ENCODE measurements at places on chromosomes 4 and X.

- DNase-seq: no peak
These were observed 59.6 kb downstream of the ANXA3 start for GRCh38 chr4:78611215-78611558.

GRCh38 chr4:3644849-3645627, 112.8 kb upstream of the LRPAP1 start:
- no peak for DNase-seq

- DNase-seq: no peak
These were observed 531.8 kb downstream of the GLUD2 start for GRCh38 chrX:121579016-121579760.

- DNase-seq: no peak
These were observed 81.1 kb downstream of the CT47B1 start for GRCh38 chrX:120794525-120794975.

DNA sequence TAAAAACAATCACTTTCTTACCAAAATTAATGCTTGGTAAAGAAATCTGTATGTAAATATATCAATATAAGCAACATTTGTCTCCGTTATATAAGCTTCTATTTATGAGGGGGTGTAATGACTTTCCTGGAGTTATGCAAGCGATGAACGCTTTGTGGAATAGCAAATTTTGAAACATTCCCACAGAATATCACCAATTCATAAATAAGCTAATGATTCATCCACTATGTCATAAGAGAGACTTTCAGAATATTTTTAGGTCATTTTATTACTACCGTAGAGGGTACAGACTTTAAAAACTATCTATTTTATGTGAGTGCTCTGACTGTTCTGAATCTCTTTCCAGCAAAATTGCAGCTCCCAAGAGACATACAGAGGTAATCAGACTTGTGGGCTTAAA, 179.5 kb upstream of the FTHL17 start:
- DNase-seq: no peak

- no peak for DNase-seq
These were observed 79.8 kb upstream of the ATP8A1 start for GRCh38 chr4:42736527-42737195.

- DNase-seq: no peak
These were observed 63.2 kb downstream of the ATXN3L start for GRCh38 chrX:13256603-13257002.

DNA sequence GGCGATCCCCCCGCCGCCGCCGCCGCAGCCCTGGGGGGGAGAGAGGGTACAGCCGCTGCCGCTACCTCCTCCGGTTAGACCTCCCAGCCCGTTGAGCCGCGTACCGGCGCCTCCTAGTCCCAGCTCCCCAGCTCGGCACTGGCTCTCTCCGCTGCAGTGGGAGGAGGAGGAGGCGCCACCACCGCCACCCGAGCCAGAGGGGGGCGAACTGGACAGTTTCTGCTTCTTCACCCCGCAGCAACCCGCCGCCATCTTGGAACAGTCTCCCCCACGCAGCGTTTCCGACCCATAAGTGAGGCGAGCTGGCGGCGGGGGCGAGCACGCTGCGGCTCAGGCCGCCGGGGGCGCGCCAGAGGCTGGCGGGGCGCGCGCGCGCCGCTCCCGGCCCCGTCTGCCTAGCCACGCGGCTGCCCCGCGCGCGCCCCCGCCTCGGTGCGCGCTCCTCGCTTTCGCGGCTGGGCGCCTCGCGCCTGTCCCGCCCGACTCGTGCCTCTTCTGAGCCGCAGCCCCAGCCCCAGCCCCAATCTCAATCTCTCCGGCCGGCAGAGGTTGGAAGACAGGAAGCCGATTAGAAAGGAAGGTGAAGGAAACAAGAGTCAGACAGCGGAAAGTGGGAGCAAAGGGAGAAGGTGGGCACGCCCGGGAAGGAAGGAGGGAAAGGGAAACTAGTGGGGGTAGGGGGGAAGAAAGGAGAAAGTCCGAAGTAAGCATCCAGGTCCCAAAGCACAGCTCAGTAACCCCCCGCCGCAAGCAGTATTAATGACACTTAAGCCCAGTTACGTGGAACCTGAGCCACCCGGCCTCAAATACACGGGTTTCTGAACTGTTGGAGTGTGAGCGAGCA, at the start of gene AMMECR1:
Gene AMMECR1, minus strand, starts transcription at position 266 of the 844 bp plus-strand sequence. Its CDS starts 14 bp downstream, at position 252.
- DNase-seq: peak; percentile 66

- DNase-seq: no peak
These were observed 66.2 kb upstream of the AFAP1 start for GRCh38 chr4:8005814-8006215.

DNA sequence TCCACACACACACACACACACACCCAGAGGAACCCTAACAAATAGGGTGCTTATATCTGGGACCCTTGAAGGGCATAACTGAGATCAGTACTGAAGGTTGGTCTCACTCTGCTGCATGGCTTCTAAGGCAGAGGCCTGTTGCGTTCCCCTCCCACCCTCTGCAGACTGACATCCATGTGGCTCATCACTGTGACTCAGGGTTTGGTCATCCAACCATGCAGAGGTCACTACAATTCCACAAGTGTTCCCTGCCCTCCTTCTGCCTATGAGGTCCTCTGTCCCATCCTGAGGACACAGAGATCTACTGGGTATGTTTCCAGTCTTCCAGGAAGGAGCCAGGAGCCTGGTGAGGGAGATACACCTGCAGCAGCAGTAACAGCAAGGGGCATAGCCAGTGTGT, 55.8 kb downstream of the XAGE2 start:
- no peak for DNase-seq

DNA sequence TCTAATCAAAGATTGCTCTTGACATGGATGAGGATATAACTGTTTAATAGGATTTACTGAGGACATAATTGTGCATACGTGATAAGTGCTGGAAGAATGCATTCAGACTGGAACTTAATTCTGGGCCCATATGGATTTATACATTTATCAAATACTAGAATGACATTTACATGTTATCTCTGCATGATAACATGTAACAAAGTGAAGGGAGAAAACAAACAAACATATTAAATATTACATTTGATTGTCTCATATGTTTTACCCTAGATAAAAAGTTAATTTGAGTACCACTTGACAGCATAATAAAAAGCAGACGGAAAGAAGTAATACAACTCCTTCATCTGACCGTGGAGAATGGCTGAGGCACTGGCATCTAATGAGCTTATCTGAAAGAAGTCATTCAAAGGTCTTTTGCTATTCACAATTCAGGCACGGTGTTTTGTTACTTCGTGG, 297.8 kb downstream of the PPP3CA start:
- no peak for DNase-seq

GRCh38 chr4:26106776-26107175, 192.8 kb downstream of the SMIM20 start:
- DNase-seq: no peak

GRCh38 chr4:87811977-87812376, 12.6 kb downstream of the IBSP start:
- DNase-seq: no peak

DNA sequence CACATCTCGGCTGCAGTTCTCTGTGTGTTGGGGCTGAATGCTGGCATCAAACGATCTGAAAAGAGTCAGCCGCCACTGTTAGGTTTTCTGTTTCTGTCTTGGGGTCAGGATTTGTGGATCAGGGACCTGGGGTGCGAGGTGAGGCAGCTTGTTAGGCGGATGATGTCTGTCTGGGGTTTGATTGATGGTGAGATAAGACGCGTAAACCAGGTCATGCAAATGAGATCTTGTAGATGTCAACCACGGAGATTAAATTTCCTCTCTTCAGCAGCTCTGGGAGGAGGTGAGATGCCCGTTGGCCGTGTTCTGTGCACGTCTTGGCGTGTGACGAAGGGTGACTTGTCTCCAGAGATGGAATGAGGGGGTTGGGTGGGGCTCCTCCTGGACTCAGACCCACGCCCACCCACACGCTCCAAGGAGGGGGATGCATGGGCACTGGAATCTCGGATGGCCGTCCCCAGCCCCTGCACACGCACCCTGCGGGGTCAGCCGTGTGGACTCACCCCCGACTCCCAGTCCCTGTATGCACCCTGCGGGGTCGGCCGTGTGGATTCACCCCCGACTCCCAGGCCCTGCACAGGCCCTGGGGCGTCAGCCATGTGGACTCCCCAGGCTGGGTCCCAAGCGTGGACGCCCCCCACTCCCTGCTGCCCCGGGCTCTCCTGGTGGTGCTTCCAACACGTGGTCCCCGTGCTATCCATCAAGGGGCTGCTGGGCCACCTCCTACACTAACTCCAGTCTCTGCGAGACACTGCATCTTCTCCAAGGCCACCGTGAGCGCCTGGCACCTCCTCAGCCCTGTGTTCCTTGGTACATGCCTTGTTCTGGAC, 16.0 kb upstream of the UVSSA start:
- no peak for DNase-seq

DNA sequence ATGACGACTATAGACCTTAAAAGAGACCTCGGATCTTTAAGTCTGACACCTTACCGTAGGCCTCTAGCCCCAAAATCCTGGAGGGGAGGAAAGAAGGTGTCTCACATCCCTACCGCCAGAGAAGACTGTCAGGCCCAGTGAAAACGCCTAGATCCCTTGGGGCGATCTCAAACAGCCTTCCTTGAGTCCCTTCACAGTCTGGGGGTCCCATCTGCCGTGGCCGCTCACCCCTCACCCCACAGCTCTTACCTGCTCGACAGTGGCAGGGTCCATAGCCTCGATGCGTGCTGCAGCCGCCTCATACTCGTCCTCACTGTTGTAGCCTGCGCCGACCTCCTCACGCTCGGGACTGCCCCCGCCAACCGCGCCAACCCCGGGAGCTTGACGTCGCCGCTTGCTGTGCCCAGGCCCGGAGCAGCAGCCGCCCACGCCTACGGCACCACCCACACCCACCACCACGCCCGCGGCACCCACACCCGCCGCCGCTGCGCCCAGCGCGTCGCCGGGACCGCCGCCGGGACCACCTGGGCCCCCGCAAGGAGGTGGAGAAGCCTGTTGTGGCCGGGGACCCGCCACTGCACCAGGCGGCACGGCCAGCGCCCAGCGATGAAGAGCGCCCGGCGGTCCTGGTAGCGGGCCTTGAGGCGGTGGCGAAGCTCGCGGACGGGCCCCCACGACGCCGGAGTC, 536 bp downstream of the OTUD5 start:
- DNase-seq: no peak

GRCh38 chrX:41542536-41542935, 95.4 kb downstream of the NYX start:
- no peak for DNase-seq

DNA sequence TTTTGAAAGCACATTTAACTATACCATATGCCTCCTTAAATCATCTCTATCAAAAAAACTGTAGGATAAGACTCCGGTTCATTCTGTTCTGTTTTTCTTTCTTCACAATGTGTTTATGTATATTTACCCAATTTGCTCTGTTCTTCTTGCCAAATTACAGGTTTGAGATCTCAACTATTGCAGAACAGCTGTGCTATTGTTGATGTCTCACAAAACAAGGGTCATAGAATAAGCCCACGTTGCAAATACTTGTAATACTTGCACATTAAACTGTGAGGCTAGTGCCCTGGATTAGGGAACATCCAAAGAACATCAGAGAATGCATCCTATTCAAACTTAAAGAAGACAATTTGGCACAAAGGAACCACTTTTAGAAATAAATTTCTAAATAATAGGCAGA, 45.4 kb downstream of the ANTXR2 start:
- DNase-seq: no peak

- no peak for DNase-seq
These were observed 74.3 kb downstream of the RBM47 start for GRCh38 chr4:40555176-40555900.

GRCh38 chr4:110109455-110109854, 89.0 kb downstream of the ELOVL6 start:
- no peak for DNase-seq

- DNase-seq: no peak
These were observed 415.3 kb upstream of the TECRL start for GRCh38 chr4:64824591-64824990.

- DNase-seq: no peak
These were observed 52.4 kb downstream of the MAPK10 start for GRCh38 chr4:86307432-86307831.

- DNase-seq: no peak
These were observed 38.9 kb upstream of the BCLAF3 start for GRCh38 chrX:20029728-20030127.

- no peak for DNase-seq
These were observed 127.9 kb downstream of the TACR3 start for GRCh38 chr4:103591841-103592240.

Data from stimulated activated CD4-positive, alpha-beta T cell treated with anti-CD3 and anti-CD28 coated beads, Interleukin-15, amount 100 ng/mL, for 1 hour (primary cell).